ENCODE measurements at places on chromosomes 1 and 21. TPM values are rescaled to one million over a fixed set of nuclear protein-coding genes. Genes with fewer than 3 reads are reported as not detected.

GRCh38 chr1:62295921-62296491, 23.2 kb downstream of the KANK4 start:
- H3K27me3 ChIP-seq, result peaks cover 1% of the 10 kb centered on the region
- no peak overlapping the region for H3K4me3 ChIP-seq
- H3K36me3 ChIP-seq, result no peaks in the 10 kb centered on the region
- H3K27ac ChIP-seq, result peak overlapping the region; percentile 58
- peaks cover 12% of the 10 kb centered on the region for H3K4me1 ChIP-seq
- no peak for DNase-seq

KRTAP10-5 gene
- total RNA-seq, result not detected

- H3K4me1 ChIP-seq, result no peaks in the 10 kb centered on the region
- DNase-seq, result no peak
- no peak overlapping the region for H3K27ac ChIP-seq
- H3K36me3 ChIP-seq, result no peaks in the 10 kb centered on the region
Measured at GRCh38 chr1:201554190-201554600, 15.3 kb downstream of the NAV1 start.

DNA sequence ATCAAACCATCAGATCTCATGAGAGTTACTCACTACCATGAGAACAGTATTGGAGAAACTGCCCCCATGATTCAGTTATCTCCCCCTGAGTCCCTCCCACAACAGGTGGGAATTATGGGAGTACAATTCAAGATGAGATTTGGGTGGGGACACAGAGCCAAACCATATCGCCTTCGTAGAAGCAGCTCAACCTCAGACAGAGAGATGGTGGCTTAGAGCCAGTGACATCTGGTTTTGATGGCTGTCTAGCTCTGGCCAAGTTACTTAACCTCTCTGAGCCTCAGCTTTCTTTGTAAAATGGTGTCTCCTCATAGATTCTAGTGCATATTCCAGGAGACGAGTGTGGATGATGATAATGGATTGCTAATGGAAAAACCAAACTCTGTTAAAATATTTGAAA, 27.2 kb downstream of the MX1 start:
- H3K27me3 ChIP-seq, result no peaks in the 10 kb centered on the region
- H3K4me1 ChIP-seq, result no peaks in the 10 kb centered on the region
- H3K27ac ChIP-seq, result no peak overlapping the region
- peaks cover 47% of the 10 kb centered on the region for H3K36me3 ChIP-seq

GRCh38 chr1:30612536-30613065, 110.8 kb downstream of the MATN1 start:
- H3K4me3 ChIP-seq, result no peak overlapping the region
- DNase-seq, result no peak
- no peaks in the 10 kb centered on the region for H3K36me3 ChIP-seq
- no peak overlapping the region for H3K27ac ChIP-seq
- no peaks in the 10 kb centered on the region for H3K4me1 ChIP-seq

DNA sequence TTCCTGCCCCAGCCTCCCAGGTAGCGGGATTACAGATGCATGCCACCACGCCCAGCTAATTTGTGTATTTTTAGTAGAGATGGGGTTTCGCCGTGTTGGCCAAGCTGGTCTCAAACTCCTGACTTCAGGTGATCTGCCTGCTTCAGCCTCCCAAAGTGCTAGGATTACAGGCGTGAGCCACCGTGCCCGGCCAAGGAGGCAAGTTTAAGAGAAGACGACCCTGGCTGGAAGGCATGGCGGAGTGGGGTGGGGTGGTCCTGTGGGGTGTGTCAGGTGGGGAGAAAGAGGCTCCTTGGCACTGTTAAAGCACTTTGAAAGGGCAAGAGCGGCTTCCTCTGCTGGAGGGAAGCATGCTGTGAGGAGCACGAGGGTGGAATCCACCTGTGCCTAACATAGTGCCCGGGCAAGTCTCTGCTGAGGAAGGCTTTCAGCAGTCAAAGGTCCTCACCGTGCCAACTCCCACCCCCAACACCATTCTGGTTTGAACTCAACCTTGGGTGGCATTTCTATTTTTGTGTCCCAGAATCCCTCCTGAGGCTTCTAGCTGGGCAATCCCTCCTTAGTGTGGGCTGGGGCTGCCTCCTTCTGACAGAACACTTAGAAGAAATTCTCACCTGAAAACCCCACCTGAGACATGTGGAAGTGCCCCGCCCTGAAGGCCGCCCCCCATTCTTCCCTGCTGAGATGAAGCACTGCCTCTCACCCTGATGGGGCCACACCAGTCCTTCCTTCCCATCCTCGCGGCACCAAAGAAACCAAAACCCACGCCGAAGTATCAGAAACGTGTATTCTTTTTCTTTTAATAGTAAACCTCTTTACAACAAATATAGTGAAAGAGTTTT, 37.4 kb downstream of the MEF2D start:
- no peaks in the 10 kb centered on the region for H3K27me3 ChIP-seq
- H3K4me1 ChIP-seq, result peaks cover 9% of the 10 kb centered on the region
- H3K27ac ChIP-seq, result no peak overlapping the region
- H3K4me3 ChIP-seq, result no peak overlapping the region

SHISA4 gene
- 0.26 TPM for total RNA-seq
